Activated gamma-delta T cell treated with anti-CD3 and anti-CD28 coated beads, Interleukin-2, amount 50 U/mL, for 16 hours (primary cell): ENCODE measurements at places on chromosomes 3 and 15.

DNA sequence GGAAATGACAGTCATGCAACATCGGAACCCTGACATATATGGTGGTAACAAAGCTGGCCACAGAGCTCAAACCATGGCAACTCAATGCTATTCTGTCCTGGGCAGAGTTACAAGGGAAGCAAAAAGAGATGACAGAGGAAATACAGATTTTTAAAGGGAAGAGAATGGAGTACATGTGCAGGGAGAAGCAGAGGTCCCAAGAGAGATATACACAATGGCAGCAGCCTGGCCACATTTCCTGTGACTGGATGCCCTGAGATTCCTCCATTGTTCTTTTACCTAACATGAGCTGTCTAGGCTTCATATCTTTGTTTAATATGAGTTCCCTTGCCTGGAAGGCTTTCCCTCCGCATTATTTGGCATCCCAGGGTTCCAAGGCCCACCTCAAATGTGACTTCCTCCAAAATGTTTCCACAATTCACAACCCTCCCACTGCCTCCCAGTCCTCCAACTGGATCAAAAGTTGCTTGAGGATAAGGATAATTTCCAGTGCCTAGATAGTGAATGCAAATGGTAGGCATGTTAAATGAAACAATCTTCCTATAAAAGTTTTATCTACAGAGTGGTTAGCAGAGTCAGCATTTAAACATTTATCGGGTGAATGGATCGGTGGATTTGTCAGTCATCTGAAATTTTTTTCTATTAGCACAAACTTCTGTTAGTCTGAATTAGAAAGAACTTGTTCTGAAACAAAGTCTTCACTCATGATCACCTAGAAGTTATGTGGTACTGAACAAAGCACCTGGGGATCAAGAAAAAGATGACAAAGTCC, 86.2 kb downstream of the DHX30 start:
- DNase-seq = no peak

GRCh38 chr3:31196881-31197364, 302.5 kb upstream of the GADL1 start:
- no peak for DNase-seq

GRCh38 chr3:117417411-117417810, 707.8 kb downstream of the TUSC7 start:
- DNase-seq = no peak

DNA sequence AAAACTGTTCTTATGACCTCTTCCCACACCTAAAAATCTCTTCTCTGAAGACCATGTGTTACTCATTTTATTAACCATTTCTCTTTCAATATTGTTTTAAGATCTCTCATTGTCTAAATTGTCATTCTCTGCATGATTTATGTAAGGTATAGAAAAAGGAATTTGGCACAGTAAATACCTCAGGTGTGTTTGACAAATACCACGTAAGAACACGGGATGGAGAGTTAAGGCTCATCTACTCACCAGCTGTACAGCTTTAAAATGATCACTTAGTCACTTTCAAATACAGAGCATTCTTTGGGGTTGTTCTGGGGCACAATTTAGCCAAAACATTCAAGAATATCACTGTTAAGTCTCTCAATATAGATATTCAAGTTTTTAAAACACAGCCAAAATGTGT, 627.1 kb downstream of the MCTP2 start:
- DNase-seq = no peak

GRCh38 chr3:63967675-63968611, 55.4 kb downstream of the PSMD6 start:
- DNase-seq = no peak

GRCh38 chr3:125150525-125151441, 61.8 kb downstream of the SLC12A8 start:
- peak; percentile 40 for DNase-seq

DNA sequence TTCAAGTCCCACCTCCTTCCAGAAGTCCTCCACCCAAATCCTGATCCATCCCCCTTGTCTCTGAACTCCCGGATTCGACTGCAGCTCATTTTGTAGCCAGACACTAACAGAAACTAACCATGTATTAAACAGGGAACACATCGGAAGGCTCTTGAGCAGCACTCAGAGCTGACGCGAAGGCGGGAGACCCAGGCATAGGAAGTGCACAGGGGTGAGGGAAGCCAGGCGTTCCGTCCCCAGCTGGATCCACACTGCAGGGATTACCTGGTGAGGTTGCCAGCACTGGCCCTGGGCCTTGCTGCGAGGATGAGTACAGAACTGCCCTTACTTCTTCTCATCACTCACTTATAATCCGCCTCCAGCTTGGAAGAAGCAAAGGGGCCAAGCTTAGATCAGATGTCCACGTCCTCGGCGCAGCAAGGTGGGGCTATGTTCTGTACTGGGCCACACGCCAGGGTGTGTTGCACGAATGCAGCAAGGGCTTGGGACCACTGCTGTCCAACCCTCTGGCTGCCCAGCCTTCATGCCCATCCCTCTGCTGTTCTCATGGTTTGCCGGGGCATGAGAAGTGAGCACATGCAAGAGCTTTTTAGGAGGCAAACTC, 124.2 kb upstream of the SMAD3 start:
- no peak for DNase-seq

GRCh38 chr3:77935418-77935817, 895.5 kb downstream of the ROBO2 start:
- no peak for DNase-seq

- no peak for DNase-seq
These were observed 51.3 kb downstream of the MBNL1 start for GRCh38 chr3:152319831-152320617.

DNA sequence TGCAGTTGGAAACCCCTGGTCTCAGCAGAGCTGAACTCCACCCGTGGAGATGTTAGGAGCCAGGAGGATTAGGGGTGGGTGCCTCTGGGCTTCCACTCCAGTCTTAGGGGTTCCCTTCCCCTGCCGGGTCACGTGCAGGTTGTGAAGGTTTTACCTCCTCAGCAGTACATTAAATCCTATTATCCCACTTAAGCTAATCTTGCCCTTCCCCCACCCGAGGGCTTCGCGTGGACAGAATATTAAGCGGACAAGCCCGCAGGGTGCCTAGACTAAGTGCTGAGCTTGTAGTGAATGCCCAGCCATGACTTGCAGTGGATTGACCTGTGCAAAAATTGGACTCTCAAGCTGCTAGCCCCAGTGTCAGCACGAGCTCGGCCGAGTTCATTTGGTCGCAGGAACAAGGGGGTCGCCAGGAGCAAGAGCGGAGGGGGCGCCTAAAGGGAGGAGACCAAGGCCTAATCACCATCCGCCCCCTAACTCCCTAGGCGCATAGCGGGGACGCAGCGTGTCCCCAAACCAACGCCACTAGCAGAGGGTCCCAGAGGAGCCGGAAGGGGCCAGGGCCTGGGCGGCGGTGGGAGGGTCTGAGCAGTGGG, 498 bp upstream of the SEMA4B start:
- DNase-seq = no peak

GRCh38 chr3:14379843-14380242, 22.6 kb upstream of the SLC6A6 start:
- no peak for DNase-seq

DNA sequence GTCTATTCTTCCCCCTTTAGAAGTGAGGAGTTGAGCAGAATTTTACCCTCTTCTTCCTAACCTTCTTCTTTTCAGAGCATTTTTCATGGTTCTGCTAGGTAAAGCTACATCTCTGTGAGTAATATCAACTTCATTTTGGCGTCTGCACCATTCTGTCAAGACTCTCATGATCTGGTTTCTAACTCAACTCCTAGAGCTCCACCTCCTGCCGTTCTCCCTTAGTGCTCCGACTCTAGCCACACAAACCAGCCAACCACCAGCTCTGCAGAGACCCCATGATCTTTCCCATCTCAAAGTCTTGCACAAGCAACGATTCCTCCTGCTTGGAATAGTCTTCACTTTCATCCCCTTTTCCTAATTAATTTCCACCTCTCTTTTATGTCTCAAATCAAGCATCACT, 193.9 kb upstream of the TMC3 start:
- DNase-seq = no peak

DNA sequence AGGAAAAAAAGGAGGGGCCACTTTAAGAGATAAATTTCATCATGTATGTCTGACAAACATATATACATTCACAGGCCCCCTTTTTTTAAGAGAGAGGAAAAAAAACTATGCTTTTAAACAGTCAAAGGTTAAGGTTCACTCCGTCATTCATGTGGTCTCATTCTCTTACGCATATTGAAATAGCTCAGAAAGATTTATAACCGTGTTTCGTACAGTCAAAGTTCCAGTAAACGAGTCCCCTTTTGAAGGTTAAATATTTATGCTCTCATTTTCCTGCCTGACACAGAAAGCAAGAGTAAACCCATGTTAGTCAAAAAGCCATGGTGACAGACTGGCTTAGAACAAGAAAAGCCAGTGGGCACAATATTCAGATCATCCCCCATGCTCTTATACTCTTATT, 248.0 kb upstream of the ARRDC4 start:
- no peak for DNase-seq

GRCh38 chr3:28853830-28854229, 427.0 kb upstream of the RBMS3 start:
- no peak for DNase-seq

DNA sequence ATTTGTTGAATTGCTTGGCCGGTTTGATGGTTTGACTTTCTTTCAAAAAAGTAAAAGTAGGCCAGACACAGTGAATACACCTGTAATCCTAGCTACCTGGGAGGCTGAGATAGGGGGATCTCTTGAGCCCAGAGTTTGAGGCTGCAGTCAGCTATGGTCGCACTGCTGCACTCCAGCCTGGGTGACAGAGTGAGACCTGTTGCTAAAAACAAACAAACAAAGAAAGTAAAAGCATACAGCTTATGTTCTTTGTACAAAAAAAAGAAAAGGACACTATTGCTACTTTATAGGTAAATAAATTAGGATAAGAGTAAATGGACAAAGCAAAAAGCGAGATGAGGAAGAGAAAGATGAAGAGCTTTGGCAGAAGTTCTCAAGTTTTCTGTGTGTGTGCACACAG, 13.9 kb upstream of the FEZF2 start:
- DNase-seq = no peak

DNA sequence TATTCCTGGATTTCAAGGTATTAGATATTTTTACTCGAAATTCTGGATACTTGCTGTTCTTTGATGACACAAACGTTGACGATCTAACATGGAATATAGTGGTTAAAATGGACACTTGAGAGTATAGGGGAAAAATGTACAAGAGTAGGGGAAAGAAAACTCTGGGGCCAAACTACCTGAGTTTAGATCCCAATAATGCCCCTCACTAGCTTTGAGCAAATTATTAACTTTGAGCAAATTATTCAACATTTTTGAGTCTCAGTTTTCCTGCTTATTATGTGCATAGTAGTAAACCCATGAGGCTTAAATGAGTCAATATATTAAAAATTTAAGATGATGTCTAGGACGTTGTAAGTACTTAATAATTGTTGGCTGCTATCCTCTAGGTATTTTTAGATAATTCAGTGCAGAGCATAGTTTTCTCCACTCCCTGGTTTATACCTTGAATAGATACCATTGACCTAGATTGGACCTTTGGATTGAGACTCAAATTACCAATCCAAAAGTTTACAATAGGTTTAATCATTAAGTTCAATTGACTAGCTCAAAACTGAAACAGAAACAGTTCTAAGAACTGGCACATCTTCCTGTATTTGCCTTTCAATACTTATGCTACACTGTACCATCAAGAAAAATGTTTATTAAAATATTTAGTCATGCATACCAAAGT, 4.5 kb downstream of the ADGRG7 start:
- no peak for DNase-seq

DNA sequence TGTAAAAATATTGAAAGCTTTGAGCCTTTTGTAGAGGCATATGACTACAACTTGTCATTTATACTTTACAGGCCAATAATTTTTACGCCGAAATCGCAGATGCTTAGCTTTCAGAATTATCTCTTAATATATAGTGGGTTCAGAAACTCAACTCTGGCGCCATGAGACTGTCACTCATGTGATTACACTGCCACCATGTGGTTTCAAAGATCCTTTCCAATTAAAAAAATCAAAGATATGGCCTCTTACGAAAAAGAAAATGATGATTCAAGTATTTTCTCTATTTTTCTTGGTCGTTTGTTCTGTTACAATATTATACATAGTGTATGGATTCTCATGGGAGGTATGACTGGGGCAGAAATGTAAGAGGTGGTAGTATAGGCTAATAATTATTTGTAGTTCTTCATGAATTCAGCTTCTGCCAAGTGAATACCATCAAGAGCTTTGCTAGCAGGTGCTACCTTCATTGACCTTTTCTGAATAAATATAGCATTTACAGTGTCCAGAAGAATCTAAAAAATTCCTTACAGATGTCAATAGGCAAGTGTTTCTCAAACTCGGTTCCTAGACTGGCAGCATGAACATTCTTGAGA, 751.7 kb upstream of the GOLIM4 start:
- no peak for DNase-seq

DNA sequence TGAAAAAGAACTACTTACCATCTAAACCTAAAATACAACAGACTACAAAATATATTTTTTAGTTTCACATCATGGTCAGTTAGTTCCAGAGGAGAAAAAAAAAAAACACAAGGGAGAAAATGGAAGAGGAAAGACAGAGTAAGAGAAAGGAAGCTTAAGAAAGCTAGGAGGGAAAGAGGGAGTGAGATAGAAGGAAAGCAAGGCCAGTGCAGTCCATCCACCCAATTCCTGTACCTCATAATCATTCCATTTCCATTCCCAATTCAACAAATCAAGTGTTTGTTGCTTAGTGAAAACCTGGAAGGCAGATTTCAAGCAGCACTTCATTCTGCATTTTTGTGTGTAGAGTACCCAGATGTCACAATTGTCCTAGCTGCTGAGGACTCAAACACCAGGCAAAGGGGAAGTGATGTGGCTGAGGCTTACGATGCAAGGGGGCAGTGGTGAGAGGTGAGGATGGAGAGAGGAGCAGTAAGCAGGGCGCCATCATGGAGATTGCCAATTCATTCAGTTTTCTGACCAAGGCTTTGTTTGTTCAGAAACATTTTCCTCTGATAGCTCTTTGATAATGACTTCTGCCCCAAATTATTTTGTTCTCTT, 83.6 kb upstream of the GSK3B start:
- DNase-seq = no peak

- DNase-seq = no peak
These were observed 15.7 kb downstream of the ACOX2 start for GRCh38 chr3:58521336-58521670.

DNA sequence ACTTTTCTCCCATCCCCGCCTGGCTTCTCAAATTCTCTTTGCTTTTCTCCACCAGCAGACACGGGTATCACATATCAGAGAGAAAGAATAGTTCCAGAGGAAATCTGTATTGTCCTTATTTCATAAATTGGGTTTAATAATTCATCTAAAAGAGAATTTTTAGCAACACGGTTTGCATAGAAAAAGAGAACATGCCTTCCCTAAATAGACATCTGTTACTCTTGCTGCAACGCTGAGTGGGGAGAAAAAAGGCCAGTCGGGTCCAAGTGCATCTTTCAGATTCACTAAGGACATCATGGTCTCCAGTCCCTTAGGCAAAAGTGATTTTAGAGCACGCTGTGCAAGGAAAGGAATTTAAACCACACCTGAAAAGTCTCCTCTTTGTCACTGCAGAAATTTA, 201.3 kb downstream of the ABHD5 start:
- no peak for DNase-seq
